NCI-H1436 (cell line): ENCODE measurements at places on chromosomes 1 and 21.

GRCh38 chr1:19344372-19344810 is 32.3 kb downstream of the SLC66A1 start:
- DNase-seq: peak; percentile 21

- peak; percentile 18 for DNase-seq
Observed at GRCh38 chr1:31152181-31152795, 86.8 kb upstream of the PUM1 start.

GRCh38 chr21:43687566-43688399 is 28.4 kb downstream of the RRP1B start:
- no peak for DNase-seq

- no peak for DNase-seq
Observed at GRCh38 chr1:7533006-7533405, 238.1 kb upstream of the VAMP3 start.

DNA sequence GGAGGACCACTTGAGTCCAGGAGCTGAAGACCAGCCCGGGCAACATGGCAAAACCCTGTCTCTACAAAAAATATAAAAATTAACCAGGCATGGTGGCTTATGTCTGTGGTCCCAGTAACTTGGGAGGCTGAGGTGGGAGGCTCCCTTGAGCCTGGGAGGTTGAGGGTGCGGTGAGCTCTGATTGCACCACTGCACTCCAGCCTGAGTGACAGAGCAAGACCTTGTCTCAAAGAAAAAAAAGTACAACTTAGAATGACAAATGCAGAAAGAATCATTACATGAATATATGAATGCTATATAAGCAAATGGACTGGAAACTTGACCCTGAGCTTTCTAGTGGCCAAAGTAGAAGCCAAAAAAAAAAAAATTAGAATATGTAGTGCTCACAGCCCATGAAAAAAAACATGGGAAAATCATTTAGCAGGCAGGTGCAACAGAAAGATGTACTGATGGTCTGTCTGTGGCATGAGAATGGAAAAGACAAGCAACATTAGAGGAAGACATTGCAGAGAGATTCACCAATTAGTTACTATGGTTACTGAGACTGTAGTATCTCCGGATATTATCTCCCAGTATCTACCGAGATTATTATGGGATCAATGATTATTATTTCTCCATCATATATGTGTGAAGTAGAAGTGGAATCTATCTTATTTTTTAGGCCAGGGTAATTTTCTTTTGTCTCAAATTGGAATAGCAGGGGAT is 19.2 kb downstream of the ELAPOR1 start:
- no peak for DNase-seq

DNA sequence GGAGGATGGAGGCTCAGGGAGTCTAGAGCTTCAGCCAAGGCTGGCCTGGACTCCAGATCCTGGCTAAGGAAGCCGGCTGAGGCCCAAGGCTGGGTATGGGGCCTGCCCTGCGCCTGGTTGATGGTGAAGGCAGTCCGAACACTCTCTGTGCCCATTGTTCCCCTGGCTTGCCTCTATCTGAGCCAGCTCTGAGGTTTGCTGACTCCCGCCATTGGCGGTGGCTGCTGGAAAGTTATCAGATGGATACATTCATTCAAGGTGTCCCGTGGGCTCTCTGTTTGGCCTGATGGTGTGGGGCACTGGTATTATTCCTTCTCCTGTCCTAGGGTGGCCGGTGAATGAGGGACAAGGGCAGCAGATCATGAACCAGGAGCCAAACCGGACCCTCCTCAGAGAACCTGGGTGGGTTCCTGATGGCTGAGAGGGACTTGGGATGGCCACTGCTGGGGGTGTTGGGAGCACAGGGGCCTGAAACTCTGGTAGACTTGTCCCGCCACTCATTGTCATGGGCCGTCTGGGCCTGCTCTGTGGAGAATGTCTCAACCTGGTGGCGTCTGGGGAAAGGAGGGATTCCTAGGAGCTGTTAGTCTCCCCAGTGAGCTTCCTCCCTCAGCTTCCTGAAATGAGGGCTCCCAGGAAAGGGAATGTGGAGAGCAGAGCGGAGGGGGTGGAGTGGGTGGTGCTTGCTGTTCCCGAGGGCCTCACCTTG is 22.2 kb downstream of the SLC26A9 start:
- no peak for DNase-seq

DNA sequence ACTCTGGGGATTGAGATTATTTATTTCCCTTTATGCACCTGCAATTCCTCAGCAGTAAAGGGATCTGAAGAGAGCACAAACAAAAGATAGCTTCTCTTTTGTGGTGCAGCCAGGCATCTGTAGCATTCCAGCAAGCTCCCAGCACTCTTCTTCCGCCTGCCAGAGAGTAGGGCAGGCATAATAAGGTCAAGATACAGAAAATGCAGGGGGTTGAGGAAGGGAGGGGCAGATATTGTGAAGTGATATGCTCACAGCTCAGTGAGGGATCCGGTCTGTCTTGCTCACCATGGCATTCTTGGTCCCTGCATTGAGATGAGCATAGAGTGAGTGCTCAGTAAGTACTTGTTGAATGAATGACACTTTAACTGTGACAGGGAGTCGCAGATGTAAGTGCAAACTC is 23.9 kb downstream of the FASLG start:
- no peak for DNase-seq

DNA sequence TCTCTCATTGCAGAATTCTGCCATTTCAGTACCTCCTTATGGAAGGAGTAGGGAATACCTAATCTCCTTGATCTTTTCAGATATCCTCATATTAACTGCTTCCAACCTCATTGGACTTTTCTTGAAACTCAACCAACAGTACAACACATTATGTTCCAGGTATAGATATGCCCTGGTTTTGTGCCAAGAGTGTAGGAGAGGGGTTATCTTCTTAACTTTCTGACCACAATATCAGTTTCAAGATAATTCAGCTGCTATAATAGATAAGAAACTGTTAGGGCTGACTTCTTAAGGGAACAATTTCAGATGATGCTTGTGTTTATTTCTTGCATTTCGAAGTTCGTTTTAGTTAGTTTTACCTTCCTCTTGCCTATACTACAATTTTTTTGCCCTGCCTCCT is 2.1 kb upstream of the LPGAT1 start:
- no peak for DNase-seq

- no peak for DNase-seq
Observed at GRCh38 chr1:60567256-60567655, 493.7 kb upstream of the C1orf87 start.

DNA sequence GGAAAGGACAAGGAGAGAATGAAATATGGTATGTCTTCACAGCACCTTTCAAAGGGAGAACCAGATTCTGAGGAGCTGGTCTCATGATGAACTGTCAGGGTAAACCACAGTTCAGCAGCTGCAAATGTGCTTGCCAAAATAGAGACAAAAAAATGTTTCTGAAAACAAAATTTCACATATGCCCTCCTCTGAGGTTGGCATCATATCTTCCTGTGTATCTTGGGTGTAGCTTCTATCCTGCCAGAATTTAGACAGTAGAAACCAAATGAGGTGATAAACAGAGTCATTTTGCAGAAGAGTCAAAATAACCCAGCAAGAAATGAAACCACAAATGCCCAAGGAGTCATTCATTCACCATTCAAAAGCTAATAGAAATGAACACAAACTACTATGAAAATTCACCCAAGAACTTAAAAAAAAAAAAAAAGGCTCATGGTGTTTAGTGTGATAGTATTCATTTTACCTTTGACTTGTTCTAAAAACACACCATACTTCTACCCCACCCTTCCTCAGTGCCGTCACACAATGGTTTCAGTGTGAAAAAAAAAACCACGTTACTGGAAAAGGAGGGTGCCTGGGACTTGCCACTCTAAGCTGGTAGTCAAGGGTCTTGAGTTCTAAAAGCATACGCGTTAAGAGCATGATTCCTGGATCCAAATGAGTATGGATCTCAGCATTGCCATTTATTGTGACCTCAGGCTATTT is 18.5 kb downstream of the SELL start:
- no peak for DNase-seq

DNA sequence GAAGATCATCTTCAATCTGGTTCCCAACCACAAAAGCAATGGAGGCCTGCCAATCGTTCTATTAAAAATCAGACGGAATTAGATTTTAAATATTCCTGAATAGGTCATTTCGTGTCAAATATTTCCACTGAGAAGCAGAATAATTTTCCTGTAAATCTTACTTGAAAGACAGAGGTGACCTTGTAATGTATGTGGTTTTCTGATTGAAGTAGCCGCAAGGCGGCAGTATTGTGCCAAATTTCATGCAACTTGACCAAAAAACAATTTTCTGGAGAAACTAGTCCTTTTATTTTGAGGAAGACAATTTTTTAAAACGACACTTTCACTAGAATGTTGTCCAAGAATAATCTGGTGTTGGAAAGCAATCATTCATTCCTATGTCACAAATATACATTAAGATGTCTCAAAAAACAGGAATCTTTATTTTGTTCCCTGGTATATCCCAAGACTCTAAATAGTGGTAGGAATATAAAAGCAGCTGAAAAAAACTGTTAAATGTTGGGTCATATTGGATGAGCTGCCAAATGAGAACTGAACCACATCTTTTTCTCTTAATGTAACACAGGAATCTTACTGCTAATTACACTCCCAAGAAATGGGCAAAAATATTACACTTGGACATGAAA is 33.6 kb downstream of the SPAG17 start:
- DNase-seq: no peak

DNA sequence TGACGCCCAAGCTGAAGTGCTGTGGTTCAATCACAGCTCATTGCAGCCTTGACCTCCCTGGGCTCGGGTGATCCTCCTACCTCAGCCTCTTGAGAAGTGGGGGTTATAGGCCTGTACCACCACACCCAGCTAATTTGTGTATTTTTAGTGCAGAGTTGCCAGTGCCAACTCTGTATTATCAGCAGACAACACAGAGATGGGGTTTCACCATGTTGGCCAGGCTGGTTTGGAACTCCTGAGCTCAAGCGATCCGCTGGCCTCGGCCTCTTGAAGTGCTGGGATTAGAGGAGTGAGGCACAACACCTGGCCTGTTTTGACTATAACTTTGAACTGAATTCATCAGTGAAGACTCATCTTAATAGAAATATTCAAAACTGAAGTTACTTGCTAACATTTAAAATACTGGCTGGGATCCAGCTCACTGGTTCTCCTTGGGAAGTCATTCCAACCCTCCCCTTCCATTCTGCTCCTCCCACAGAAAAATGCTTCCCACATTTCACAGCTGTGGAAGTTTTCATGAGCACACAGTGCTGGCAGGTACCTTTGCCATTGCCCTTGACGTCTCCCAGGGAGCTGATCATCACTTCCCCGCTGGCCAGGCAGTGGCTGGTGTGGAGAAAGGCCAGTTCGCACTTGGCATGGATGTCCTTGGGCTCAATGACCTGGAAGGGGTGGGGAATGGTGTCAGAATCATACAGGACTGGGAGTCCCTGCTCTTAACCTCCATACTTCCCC is 4.7 kb downstream of the SELENBP1 start:
- DNase-seq: no peak

DNA sequence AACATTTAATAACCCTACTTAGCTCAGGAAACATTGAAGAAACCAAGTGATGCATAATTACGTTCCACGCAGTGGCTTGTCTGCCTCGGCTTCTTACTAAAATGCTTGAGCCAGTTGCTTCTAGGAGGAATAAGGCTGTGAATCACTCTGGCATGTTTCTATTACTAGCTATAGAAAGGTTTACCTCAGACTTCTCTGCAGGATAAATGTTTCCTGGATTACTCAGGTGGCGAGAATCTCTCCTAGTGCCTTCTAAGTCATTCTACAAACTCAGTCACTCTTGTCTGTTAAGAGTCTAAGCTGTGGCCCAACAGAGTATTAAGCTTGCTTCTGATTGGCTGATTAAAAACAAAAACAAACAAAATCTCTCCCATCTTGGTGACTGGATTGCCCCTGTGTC is 92.0 kb upstream of the RALGPS2 start:
- DNase-seq: no peak

DNA sequence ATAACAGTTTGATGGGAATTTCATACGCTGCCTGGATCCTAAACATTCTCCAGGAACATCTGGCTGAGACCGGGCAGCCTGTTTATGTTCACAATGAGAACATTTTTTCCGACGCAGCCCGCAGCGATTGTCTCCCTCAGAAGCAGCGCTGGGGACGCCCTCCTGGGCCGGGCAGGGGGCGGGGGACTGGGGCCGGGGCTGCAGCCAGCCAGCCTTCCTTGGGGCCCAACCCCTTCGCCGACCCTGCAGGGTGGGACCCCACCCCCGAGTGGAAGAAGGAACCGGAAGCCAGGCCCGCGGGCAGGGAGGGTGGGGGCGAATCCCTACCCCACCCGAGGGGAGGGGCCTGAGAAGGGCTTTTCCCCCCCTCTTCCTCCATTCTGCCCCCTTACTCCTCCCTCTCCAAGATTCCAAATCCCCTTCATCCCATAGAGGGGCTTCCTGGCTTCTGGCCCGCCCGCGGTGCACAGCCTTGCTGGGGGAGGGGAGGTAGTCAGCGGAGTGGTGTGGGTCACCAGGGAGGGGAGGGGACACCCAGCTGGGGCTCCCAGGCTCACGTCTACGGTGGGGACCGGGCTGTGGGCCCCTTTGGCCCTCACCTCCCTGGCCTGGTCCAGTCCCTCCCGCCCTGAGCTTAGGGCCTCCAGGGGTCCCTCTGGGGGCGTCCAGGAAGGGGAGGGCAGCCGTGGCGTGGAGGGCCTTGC is 60.6 kb downstream of the WNT9A start:
- DNase-seq: no peak

- peak; percentile 53 for DNase-seq
Observed at GRCh38 chr1:228860911-228861831, 125.9 kb downstream of the RHOU start.

DNA sequence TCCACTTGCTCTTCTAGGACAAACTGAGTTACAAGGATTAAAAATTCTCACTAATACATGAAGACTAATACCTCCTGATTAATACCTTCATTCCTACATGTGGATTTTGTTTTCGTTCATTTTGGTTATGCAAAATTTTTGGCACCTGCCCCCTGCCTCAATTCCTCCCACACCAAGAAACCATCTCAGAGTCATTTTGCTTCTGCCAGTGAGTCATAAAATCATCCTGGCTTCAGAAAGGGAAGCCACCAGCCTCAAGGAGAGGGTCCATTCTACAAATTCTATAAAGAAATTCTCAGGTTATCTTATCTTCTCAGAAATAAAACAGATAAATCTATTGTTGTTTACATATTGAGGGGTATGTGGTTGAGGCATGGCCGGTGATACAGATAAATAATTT is 103.2 kb upstream of the COA6 start:
- DNase-seq: no peak

- DNase-seq: no peak
Observed at GRCh38 chr1:59219916-59220315, 77.0 kb upstream of the FGGY start.

DNA sequence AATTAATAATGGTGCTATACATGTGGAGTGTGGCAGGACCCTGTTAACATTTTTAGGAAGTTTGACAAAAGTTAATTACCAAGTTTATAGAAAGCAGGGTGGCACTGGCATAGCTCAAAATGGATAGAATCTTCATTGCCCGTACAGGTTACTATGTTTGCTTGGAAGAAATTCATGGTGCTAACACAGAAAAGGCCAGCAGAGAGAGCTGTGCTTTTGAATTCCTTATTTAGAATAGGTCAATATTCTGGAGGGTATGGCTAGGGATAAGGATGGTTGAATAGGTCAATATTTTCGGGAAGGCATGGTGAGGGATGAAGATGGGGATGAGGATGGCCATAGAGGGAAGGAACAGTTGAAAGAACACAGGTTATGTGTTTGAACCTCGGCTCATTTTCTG is 345.1 kb downstream of the LMO4 start:
- no peak for DNase-seq

- no peak for DNase-seq
Observed at GRCh38 chr1:204415351-204415750, 3.7 kb upstream of the PPP1R15B start.
